ENCODE measurements at places on chromosomes 2 and 18.

DNA sequence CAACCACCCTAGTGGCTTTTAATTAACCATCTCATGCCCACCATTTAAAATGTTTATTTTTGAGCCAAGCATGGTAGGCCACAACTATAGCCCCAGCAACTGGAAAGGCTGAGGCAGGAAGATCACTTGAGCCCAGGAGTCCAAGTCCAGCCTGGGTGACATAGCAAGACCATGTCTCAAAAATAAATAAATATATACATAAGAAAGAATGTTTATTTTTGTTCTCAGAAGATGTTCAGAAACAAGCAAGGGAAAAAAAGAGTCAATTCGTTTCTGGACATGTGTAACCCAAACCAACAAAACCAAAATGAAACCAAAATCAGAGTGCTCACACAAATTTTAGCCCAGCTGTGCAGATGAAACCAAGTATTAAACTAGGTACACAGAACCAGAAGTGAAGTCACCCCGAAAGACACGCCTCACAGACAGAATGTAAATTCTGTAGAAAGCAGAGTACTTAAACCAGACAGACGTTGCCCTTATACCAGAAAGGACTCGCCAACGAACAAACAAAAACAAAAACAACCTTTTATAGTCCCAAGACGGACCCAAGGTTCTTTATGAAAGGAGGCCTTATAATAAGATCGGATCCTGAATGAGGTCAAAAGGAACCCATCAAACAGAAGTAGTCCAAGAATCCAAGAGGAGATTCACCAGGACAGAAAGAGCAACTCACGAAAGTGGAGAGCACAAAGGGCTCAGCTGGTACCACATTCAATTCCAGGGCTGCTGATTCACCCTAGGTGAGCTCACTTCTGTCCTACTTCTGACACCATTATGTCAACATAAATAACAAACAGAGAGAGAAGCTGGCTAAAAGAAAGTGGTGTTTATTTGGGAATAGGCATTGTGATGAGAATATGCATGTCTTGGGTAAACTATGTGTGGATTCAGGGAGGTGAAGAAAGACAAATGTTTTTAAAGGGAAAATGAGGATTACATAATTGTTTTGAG is 31.8 kb upstream of the MTCL1 start:
- no peak for DNase-seq

- no peak for DNase-seq
Measured at GRCh38 chr2:165193178-165193777, 10.6 kb downstream of the SCN3A start.

DNA sequence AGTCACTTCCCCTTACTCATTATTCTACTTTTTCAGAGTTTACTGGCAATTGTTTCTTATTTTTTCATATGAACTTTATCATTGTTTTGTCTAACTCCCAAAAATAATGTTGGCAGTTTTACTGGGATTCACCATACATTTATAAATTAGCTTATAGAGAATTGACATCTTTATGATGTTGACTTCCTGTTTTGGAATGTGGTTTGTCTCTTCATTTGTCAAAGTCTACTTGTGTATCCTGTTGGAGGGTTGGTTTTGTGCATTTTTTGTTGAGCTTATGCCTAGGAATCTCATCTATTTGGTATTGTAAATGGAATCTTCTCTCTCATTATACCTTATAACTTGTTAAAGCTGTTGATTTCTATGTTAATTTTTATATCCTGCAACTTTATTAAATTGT is 16.4 kb downstream of the EPC2 start:
- DNase-seq: no peak

GRCh38 chr2:147934881-147935620 is 85.5 kb downstream of the ORC4 start:
- no peak for DNase-seq

DNA sequence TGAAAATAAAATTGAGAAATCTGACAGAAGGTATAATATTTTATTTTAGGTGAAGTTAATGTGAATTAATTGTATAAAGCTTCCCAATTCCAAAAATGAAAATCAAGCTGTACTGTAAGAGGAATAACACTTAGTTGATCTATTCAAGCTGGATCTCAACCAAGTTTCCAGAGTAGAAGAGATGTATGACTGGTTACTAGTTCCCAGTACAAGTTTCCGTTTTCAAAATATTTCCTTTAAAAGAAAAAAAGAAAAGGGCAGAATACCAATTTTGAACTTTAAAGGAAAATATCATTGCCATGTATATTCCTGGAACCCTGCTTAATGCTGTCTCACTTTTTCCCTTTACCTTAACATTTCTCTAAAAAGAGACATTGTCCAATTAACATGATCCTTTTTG is 308.5 kb downstream of the IRS1 start:
- DNase-seq: no peak

DNA sequence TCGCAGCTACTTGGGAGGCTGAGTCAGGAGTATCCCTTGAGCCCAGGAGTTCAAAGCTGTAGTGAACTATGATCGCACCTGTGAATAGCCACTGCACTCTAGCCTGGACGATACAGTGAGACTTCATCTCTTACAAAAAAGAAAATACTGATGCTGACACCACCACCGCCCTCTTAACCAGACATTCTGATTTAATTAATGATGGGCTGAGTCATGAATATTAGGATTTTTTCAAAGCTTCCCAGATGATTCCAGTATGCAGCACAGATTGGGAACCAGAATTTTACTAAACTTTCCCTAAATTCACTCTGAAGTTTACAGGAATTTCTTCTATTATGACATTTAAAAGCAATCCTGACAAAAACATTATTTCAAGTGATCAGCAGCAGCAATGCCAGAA is 130.1 kb downstream of the ERBB4 start:
- DNase-seq: no peak

DNA sequence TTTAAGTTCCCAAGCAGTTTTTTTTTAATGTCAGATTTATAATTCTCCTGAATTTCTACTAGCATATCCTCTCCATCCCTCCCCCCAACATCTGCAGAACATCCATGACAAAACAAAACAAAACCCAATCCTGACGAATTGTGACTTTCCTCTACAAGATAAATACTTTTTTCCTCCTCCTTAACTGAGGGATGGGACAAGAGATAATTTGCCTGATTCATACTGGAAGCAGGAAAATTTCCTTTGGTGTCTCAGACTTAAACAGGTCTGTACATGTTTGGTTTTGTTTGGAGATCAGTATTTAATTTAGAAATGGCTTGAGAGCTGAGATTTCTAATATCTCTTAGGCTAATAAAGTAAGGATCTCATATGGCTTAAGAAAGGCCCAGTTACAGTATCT is 2.2 kb downstream of the CAVIN2 start:
- no peak for DNase-seq

Measured in amygdala (tissue), 56 donors.